Activated CD8-positive, alpha-beta memory T cell treated with anti-CD3 and anti-CD28 coated beads for 4 hours (primary cell): ENCODE measurements at places on chromosomes 6 and 20.

- DNase-seq: peak; percentile 56
These were observed at the start of gene IRAK1BP1 for GRCh38 chr6:78867370-78868040. Gene IRAK1BP1, plus strand, starts transcription at chr6:78867551. Its CDS starts 26 bp downstream, at chr6:78867577.

- no peak for DNase-seq
These were observed 545.1 kb upstream of the GJE1 start for GRCh38 chr6:141587482-141588266.

GRCh38 chr6:44475779-44476434 is 88.4 kb downstream of the CDC5L start:
- peak; percentile 19 for DNase-seq

DNA sequence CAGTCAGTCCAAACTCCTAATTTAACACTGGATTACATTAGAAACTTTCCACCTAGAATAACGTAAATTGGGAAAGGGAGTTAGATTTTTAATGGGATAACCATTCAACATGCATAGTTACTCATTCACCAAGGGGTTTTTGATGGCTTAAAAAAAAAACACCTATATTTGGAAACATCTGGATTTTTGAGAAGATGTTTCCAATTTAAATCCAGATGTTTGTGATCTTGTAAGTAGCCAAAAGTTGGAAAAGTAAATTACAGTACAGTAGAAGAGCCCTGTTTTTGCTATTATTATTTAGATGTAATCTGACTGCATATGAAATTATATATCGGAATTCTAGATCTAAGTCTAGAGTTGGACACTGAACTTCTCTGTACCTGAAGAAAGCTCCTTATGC is 478.2 kb downstream of the CD83 start:
- DNase-seq: no peak

GRCh38 chr6:41488433-41489119 is 57.6 kb upstream of the FOXP4 start:
- no peak for DNase-seq
